ENCODE measurements at places on chromosomes 1 and 21.

DNA sequence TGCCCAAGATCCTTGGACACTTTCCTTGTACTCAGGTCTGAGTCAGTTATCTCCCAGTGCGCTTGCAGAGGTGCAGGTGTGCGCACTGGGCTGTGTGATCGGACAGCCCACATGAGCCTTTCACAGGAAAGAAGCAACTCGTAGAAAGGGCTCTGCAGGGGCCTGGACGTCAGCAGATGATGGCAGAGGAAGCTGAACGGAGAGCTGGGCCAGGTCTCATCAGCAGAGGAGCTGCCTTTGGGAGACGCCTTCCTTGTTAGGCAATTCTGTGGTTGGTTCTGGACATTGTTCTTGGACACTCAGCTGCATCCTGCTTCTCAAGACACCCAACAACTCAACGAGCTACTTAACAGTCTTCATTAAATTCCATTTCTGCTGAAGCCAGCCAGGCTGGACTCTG is 7.5 kb upstream of the PROK1 start:
- no peak for DNase-seq

GRCh38 chr21:32687643-32688345 is 40.0 kb downstream of the SYNJ1 start:
- DNase-seq: no peak

GRCh38 chr1:116377541-116378529 is 4.8 kb downstream of the ATP1A1 start:
- DNase-seq: peak; percentile 35

DNA sequence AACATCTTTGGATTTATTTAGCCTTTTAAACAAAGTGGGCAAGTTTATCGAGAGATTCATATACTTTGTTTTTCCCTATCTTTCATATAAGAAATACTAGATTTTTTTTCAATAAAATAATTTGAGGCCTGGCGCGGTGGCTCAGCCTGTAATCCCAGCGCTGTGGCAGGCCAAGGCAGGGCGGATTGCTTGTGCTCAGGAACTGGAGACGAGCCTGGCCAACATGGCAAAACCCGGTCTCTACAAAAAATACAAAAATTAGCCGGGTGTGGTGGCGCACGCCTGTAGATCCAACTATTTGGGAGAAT is 1.6 kb upstream of the CDC14A start:
- DNase-seq: no peak

- no peak for DNase-seq
These were observed 3.9 kb downstream of the PLA2G2D start for GRCh38 chr1:20115479-20115878.

- no peak for DNase-seq
These were observed 91.6 kb upstream of the KCNA3 start for GRCh38 chr1:110766336-110766647.

DNA sequence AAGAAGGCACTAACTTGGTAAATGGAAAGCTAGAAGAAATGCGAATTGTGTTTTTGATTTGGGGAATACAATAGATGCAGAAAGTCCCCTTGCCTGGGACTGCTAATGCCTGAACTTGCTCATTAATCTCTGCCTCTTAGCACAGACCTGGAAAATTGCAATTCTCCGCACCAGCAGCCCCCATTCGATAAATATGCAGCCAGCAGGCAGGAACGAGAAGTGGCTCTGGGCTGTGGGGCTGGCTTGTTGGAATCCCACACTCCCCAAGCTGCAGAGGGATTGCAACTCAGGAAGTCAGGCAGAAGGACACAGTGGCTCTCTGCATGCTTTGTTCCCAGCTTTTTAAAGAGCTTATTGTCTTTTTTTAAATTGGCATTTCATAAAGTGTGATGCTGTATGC is 51.3 kb downstream of the PCP4 start:
- DNase-seq: no peak

GRCh38 chr1:6743189-6744101 is 41.8 kb upstream of the CAMTA1 start:
- no peak for DNase-seq

DNA sequence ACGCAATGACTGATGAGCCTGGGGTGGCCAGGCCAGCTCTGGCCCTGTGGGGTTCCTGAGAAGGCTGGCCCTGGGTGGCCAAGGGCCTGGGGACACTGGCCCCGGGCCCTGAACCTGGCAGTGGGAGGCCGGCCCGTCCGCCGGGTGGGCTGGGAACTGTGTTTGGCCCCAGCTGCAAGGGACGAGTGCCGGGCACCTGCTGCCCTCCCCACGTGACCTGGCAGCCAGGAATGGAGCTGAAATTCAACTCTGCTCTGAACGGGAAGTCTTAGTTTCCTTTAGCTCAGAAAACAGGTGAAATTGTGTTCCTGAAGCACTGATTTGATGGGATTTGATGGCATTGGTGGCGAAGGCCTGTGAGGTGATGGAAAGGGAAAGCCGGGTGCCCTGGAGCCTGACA is 8.2 kb upstream of the TTLL10 start:
- no peak for DNase-seq

- no peak for DNase-seq
These were observed 313.9 kb downstream of the BARHL2 start for GRCh38 chr1:90402893-90403849.

DNA sequence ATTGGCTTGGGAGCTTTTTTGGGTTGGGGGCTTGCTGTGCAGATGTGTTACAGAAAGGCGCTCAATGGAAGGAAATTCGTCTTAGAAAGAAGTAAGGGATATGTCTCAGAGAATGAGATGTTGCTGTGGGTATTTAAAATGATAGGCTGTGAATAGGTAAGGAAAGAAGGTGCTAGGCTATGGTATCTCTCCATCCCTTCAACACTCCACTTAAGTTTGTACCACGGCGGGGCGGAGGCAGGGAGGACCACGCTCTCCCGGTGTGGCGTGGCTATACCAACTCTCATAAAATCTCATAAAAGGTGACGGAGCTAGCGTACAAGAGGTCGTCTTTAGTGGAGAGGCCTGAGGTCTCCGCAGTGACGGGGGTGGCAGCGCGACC is 305 bp upstream of the RPS6KC1 start:
- DNase-seq: no peak

- DNase-seq: no peak
These were observed 26.1 kb downstream of the IRF2BP2 start for GRCh38 chr1:234583755-234584419.

DNA sequence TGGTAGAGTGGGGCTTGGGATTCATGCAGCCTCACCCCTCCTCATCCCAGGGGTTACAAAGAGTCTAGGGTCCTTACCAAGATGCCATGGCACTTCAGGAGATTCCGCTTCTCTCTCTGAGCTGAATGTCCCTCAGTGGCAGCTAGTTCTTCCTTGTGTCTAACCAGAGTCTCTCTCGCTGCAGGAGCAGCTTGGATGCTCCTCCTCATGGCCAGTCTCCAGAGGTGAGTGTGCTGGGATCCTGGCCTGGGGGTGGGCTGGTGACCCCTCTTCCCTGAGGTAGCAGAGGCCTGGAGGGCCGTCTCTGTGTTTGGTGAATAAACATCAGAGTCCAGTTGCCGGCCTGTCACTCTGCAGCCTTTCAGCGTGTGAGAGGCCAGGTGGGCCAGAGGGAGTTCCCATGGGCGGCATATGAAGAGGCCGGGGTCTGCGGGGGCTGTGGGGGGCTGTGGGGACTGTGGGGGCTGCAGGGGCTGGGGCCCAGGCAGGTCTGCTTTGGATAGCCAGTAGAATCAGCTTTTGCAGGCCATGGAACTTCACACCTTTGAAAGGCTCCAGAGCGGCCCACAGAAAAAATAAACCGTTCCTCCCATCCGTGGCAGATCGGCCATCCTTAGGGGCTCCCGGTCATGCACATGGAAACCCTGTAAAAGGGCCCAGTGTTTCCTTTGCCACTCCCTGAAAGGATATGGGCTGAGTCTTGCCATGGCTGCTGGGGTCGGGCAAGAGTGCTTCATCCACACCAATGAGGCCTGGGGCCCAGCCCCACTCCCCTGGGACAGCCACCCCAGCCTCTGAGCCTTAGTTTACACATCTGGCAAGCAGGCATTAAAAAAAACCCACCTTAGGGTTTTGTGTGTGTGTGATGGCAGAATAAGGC is 256.4 kb downstream of the FOXD2 start:
- DNase-seq: no peak

GRCh38 chr21:32979598-32980268 is 46.0 kb upstream of the OLIG2 start:
- DNase-seq: no peak

GRCh38 chr1:180343921-180344769 is 114.1 kb downstream of the LHX4 start:
- DNase-seq: no peak

DNA sequence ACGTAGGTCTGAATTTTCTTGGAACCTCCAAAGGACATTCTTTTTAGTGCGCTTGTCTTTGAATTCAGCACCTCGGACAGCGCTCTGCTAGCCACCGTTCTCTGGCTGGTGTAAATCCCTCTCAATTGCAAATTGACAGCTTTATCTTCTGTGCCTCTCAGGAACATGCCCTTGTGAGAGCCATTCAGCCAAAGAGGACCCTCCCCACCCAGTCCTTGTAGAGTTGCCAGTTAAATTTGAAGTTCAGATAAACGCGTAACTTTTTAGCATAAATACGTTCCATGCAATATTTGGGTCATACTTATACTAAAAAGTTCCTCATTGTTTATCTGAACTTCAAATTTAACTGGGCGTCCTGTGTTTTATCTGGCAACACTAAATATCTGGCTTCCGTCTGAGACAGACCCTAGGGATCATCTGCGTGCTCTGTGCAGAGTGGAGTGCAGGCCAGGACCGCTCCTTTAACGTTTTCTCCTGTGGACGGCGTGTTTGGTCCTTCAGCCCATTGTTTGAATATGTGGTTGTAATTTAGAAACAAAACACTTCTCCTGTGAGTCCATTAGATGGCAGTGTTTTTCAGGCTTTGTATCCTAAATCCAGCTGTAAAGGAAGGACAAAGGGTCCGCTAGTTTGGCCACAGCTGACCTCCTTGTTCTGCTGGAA is 7.0 kb downstream of the KCNAB2 start:
- peak; percentile 36 for DNase-seq

GRCh38 chr1:104868794-104869193 is 1119.1 kb downstream of the AMY1C start:
- no peak for DNase-seq

- no peak for DNase-seq
These were observed 77.5 kb upstream of the DNAJC6 start for GRCh38 chr1:65231718-65232330.

DNA sequence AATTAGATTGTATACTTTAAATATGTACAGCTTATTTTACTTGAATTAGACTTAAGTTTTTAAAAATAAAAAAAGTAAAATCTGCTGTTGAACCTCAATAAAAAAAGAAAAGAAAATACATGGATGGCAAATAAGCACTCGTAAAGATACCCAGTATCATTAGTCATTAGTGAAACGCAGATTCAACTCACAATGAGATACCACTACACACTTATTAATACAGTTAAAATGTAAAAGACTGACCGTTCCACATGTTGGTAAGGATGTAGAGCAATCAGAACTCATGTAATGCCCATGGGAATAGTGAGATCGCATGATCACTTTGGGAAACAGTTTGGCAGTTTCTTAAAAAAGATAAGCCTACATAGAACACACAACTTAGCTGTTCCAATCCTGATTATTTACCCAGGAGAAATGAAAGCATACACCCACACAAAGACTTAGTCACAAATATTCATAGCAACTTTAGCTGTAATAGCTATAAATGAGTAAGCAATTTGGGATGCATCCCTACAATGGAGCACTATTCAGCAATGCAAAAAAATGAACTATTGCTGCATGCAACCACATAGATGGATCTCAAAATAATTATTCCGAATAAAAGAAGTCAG is 7.3 kb downstream of the SH2D1B start:
- DNase-seq: no peak

DNA sequence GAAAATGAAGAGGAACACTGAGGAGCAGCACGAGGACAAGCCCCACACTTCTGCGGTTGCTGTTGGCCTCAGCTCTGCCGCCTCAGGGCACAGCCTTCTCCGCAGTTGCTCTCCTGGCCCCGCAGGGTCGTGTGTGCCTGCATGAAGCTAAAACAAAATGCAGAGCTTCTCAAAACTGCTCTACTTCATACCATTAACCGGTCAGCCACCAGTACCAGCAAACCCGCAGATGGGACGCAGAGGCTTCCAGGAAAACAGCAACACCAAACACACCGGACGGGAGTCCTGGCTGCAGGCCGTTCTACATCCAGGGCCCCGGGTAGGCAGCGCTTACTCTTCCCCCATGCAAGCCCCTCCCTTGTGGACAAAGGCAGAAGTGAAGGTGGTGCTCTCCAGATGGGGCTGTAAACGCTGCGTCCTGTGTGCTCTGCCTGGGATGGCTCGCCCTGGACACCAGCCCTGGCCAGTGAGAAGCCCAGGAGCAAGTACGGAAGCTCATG is 7.1 kb upstream of the C1orf159 start:
- no peak for DNase-seq

DNA sequence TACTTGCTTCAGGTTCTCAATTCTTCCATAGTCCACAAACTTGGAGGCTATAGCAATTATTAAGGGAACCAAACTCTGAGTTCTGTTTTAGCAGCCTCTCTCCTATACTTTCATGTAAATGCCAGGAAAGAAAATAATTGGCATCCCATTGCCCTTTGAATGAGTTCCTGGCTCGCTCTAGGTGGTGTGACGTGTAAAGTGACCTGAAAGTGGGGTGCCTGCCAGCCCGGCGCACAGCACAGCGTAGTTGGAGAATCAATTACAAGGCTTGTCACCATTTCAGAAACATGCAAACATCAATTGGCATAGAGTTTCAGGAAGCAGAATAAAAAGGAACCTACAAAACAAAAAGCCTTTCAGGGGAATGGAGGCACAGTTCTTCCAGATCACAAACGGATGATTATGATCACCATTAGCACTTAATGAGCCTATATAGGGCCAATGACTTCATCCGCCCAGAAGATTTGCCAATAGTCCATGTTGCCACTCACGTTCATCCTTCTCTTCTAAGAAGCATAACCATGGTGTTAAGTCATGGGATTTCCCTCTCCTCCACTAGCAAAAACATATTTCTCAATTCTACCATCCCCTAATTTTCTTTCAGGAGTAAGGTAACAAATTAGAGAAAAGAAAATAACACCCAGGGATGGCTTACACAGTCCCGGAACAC is 354.6 kb upstream of the ADGRL2 start:
- no peak for DNase-seq

DNA sequence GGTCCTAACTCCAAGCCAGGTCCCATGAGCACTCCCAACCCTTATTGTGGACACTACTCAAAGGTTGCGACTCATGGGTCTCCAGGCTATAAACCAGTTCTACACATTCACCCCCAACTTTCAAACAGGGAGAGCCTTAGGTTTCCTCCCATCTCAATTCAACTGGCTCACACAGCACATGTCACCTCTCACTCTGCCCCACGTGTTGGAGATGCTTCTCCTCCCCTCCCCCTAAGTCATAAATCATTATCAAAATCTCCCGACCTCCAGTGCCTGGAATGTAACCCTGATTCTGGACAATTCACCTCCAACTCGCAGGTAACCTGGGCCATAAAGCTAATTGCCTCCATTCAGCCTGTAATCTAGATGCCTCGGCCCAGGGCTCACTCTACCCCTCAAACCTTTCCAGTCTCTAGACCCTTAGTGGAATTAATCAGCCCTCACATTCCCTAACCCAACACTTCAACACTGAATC is 595 bp downstream of the AK2 start:
- no peak for DNase-seq
